ENCODE measurements at places on chromosomes 16 and 17.

GRCh38 chr16:54344646-54345630 is 58.4 kb upstream of the IRX3 start:
- no peak for DNase-seq

DNA sequence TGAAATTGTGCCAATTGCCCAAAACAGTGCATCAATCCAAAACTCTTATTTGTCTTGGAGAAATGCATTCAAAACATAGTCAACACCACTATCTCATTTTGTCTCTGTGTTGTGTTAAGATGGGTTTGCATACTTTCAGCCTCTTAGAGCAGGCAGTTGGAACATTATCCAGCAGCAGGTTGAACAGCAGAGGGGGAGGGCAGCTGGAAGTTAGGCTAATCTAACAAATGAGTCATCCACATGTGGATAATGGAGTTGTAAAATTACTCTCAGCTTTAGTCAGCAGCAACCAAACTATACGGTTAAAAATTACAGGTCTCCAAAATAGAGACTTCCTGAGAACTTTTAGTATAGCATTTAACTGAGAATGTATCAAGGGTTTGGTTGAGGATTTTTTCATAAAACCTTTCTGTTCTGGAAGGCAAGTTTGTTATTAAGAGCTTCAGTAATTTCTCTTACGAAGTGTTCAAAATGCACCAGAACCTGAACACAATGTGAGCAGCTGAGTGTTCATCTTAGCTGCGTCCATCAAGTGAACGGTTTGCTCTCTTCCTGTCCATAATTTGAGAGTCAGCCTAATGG is 46.3 kb downstream of the PRKCA start:
- no peak for DNase-seq

DNA sequence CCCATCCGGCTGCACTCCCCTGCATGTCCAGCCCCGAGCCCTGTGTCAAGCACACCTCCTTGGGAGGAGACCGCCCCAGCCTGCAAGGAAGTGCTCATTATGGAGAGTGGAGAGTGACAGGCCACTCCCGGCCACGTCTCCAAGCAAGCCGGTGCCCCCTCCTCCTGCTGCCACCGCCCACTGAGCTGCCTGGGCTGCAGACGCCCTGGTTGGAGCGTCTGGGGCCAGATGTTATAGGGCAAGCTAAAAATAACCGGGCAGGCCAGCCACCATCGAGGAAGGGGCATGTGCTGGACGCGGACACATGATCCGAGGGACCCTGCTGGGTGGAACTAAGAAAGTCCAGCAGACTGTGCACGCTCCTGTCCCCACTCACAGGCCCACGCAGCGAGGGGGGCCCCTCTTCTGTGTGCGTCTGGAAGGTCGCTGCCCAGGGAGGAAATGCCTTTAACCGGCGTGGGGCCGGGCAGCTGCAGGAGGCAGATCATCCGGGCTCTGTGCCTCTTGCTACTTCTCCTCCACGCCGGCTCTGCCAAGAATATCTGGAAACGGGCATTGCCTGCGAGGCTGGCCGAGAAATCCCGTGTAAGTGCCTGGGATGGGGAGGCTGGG is at the start of gene WFDC1:
Gene WFDC1, plus strand, starts transcription at position 348 of the 612 bp plus-strand sequence. Its CDS starts 94 bp downstream, at position 442.
- no peak for DNase-seq

DNA sequence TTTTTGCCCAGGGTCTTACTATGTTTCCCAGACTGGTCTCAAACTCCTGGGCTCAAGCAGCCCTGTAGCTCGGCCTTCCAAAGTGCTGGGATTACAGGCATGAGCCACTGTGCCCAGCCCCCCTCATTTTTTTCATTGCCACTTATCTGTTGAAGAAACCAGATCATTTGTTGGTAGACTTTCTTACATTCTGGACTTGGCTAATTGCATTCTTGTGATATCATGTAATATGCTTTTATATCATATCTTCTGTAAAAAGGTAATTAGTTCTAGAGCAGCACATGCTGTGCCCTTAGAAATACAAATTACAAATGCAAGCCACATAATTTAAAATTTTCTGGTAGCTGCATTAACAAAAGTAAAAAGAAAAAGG is 53.9 kb downstream of the PPM1E start:
- DNase-seq: no peak

- no peak for DNase-seq
Observed at GRCh38 chr17:48970224-48970623, 1.8 kb upstream of the GIP start.

DNA sequence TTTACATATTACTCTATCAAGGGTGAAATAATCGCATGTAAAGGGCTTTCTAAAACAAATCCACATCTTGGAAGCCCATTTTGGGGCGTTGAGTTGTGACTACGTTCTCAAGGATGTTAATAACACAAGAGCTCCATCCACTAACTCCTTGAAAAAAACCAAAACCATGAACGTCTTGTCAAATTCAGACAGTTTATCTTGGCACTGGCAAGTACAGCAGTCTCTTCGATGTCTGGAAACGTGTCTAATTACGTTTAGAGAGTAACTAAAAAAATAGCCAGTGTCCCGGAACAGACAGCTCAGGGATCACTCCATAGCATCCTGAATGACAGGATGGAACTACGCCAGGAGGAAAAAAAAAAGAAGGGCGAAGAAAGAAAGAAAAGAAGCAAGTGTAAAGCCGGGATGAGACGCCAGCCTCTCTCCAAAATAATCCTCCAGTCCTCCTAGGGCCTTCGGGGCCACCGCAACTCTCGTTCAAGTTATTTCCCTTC is 954 bp downstream of the MYO1D start:
- no peak for DNase-seq

- DNase-seq: no peak
Observed at GRCh38 chr17:59342681-59343131, 11.3 kb downstream of the YPEL2 start.

- no peak for DNase-seq
Observed at GRCh38 chr16:47304563-47304962, 156.3 kb downstream of the ITFG1 start.

DNA sequence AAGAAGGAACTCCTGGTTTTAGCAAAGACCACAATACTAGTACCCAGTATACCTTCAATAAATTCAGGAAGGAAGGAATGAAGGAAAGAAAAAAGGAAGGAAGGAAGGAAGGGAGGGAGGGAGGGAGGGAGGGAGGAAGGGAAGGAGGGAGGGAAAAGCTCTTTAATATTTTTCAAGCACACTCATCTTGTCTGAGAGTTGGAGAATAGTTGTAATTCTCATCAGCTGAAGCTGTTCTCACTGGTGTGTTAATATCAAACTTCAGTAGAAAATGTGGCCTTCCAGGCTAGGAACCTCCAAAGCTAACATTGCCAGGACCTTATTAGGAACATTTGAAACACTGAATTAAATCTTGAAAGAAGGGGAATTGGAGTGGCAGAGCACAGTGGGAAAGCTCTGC is 55.2 kb upstream of the CDH5 start:
- no peak for DNase-seq

GRCh38 chr16:19598805-19599510 is 43.5 kb downstream of the VPS35L start:
- no peak for DNase-seq

DNA sequence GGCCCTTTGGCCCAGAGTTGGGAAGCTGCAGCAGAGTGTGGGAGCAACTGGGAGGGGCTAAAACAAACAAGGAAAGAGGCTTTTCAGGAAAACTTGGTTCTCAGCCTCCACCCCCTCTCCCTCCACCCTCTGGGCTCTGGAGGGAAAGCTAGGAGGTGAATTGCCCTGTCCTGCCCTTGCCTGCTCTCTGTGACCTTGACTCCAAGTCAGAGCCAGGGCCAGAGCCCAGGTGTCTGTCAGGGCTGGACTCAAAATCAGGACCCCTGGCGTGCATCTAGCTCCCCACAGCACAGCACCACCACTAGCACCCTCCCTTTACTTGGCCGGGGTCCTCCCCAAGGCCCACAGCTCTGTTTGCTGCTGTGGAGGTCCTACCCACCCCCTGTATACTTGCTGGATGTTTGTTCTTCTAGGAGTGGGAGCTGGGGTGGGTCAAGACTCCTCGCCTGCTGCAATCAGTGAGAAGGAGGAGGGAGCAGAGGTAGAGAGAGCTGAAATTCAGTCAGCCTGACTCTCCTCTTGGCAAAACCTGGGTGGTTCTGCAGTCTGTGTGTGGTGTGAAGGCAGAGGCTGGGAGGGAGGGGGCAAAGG is 2.8 kb upstream of the NR1D1 start:
- no peak for DNase-seq

GRCh38 chr16:50841081-50841886 is 99.4 kb downstream of the CYLD start:
- DNase-seq: no peak

- no peak for DNase-seq
Observed at GRCh38 chr16:84737192-84738011, 37.6 kb downstream of the USP10 start.

- DNase-seq: peak; percentile 29
Observed at GRCh38 chr17:41666708-41667279, 21.9 kb upstream of the EIF1 start.

GRCh38 chr17:1588821-1589585 is 26.4 kb upstream of the PITPNA start:
- DNase-seq: no peak

DNA sequence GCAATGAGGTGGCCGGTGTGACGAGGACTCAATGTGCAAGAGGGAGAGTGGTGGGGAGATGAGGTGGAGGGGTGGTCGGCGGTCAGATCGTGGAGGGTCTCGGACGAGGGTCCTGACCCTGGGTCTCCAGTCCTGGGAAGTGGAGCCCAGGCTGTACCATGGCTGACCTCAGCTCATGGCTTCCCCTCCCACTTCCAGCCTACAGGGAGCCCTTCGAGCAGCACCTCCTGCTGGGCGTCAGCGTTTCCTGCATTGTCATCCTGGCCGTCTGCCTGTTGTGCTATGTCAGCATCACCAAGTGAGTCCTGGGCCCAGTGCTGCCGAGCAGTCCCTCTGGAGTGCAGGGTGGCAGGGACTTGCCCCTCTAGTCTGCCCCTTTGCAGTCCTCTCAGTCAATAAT is 41.8 kb downstream of the IL4R start:
- DNase-seq: no peak

DNA sequence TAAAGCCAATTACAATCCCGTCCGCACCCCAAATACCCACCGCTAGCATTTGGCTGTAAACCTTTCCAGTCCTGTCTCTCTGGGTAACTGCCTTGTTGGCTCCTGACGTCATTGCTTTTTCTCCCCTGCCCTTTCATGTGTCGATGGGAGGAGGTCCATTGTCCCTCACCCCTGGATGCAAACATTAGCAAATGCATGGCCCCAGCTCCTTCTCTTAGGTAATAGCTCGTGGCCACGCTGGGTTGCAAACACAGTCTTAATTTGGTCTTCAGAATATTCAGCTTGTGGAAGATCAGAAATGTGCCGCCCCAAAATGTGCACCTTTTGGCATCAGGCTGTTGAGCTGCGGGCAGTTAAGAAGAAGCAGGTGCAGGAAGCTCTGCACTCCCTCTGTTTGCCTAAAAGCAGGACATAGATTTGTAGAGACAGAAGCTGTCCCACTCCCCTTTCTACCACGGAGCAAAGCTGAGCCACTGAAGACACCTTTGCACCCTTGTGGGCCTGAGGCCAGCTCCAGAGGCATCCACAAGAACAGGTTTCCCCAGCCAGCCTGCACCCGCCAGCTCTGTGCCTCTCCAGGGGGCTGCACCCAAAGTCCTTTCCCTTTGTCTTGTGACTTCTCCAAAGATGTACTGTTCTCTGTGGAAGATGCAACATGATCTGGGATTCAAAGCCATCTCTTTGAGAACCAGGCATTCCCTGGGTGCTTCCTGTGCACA is 127.3 kb downstream of the MGAT5B start:
- no peak for DNase-seq

DNA sequence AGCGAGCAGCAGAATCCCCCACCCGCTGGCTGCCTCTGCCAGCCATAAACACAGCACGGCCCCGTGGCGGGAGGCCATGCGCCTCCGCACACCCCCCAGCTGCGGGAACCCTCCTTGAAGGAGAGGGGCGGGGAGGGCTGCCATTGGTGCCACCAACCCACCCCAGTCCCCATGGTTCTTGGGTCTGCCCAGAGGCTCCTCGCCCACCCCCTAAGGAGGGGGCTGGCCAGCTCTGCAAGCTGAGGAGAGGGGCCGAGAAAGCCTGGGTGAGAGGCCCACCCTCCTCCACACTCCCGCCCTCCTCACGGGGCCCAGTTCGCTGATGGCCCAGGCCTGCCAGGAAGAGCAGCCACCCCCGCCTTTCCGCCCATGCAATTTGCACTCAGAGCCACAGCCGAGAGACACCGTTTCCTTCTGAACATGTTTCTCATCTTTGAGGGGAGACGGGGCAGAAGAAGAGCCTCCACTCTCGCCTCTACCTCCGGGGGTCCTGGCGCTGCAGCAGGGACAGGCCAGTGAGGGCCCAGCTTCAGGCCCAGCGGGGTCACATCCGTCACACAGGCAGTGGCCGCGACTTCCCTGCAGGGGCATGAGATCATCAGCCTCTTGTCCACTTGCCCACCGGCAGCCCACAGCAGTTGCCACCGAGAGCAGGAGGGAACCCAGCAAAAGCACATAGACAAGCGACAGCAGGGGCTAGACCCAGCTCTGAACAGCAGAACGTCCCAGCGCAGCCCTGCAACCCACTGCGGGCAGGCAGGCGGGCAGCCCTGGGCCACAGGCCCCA is 23.0 kb downstream of the KATNB1 start:
- no peak for DNase-seq

DNA sequence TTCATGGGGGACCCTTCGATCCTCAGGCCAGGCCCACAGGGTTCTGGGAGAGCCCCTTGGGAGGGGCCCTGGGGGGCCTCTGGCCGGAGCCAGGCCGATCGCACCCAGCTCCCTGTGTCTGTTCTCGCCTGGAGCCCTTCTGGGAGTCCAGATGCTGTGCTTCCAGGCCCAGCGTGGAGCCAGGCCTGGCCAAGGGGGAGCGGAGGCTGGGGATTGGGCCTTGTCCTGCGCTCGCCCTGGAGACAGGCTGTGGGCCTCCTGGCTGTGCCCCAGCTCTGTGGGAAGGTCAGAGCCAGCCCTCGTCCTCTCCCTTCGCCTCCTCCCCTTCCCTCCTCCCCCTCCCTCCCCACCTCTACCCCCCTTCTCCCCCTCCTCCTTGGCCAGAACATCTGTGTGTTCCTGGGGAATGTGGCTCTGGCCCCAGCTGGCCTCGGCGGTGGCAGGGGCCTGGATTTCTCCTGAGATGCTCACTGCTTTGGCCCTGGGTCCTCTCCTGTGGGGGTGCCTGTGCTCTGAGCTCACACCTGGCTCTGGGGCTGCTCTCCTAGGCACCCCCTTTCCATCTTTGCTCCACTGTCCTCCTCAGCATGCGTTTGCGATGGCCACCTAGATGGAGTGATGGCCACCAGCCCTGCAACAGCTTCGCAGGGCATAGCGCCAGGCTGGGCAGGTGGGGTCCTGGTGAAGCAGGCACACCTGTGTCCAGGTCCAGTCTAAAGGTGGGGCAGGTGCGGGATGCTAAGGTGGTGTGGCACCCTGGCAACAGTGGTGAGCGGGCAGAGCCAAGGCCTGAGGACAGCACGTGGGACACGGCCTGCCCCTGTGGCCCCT is 90.6 kb upstream of the CIBAR2 start:
- DNase-seq: no peak

Measured in esophagus squamous epithelium (tissue), 5 donors.